Dermis microvascular lymphatic vessel endothelial cell (primary cell): ENCODE measurements at places on chromosomes 4 and X. TPM values are rescaled to one million over a fixed set of nuclear protein-coding genes. Genes with fewer than 3 reads are reported as not detected.

The NOX1 gene
- not detected in 2 replicates for total RNA-seq

The ZDHHC15 gene
- total RNA-seq, result under 0.01 TPM in 1 of 2 replicates, not detected in the other

The COX7B2 gene
- not detected in 2 replicates for total RNA-seq

The TSPAN7 gene
- 9.2 and 23.8 TPM in 2 replicates for total RNA-seq

The APELA gene
- not detected in 2 replicates for total RNA-seq

The MBNL3 gene
- 0.26 and 0.38 TPM in 2 replicates for total RNA-seq

The SPANXN4 gene
- total RNA-seq, result not detected in 2 replicates

The ZFP92 gene
- total RNA-seq, result 0.39 and 0.89 TPM in 2 replicates

The COL25A1 gene
- total RNA-seq, result 0.13 TPM in 2 replicates

The NUDT10 gene
- under 0.01 TPM in 2 replicates for total RNA-seq

The CFI gene
- total RNA-seq, result 23.4 and 59.7 TPM in 2 replicates

The DCX gene
- not detected in 2 replicates for total RNA-seq

The LRAT gene
- total RNA-seq, result under 0.01 TPM in 1 of 2 replicates, not detected in the other

The PPP1R2C gene
- not detected in 2 replicates for total RNA-seq

The EFHC2 gene
- total RNA-seq, result not detected in 2 replicates

The STARD8 gene
- 20.0 and 44.5 TPM in 2 replicates for total RNA-seq

The MED12 gene
- 29.0 and 36.4 TPM in 2 replicates for total RNA-seq

The PF4V1 gene
- not detected in 2 replicates for total RNA-seq

The NEUROG2 gene
- not detected in 2 replicates for total RNA-seq

The PROM1 gene
- total RNA-seq, result under 0.01 TPM in 2 replicates

The PCDH7 gene
- under 0.01 and 0.51 TPM in 2 replicates for total RNA-seq

The CXCL8 gene
- total RNA-seq, result 35.7 and 48.3 TPM in 2 replicates

The GPR143 gene
- 2.3 and 3.7 TPM in 2 replicates for total RNA-seq

The ZCCHC18 gene
- total RNA-seq, result 1.2 and 3.3 TPM in 2 replicates

The TAPT1 gene
- total RNA-seq, result 11.8 and 16.7 TPM in 2 replicates

The DCHS2 gene
- 0.51 and 5.3 TPM in 2 replicates for total RNA-seq

The CCNQ gene
- total RNA-seq, result 37.3 and 39.0 TPM in 2 replicates

The TRO gene
- total RNA-seq, result 1.2 and 4.2 TPM in 2 replicates

The XK gene
- under 0.01 TPM in 2 replicates for total RNA-seq

The PLK4 gene
- 7.6 and 13.7 TPM in 2 replicates for total RNA-seq

The GAGE12F gene
- not detected in 2 replicates for total RNA-seq

The PABPC1L2A gene
- total RNA-seq, result not detected in 2 replicates

The NPY1R gene
- 0.13 TPM in 1 of 2 replicates, not detected in the other for total RNA-seq

The FBXO8 gene
- total RNA-seq, result 24.3 and 29.7 TPM in 2 replicates

The CLTRN gene
- total RNA-seq, result under 0.01 TPM in 1 of 2 replicates, not detected in the other

The HADH gene
- total RNA-seq, result 7.3 and 7.5 TPM in 2 replicates

The LAMP2 gene
- 85.9 and 147 TPM in 2 replicates for total RNA-seq

The FMR1 gene
- 22.8 and 27.2 TPM in 2 replicates for total RNA-seq

The HSD17B13 gene
- total RNA-seq, result under 0.01 and 0.13 TPM in 2 replicates

The ARHGAP6 gene
- 0.39 and 0.76 TPM in 2 replicates for total RNA-seq

The ABLIM2 gene
- total RNA-seq, result 2.6 and 2.8 TPM in 2 replicates

The ANKRD17 gene
- 43.0 and 62.1 TPM in 2 replicates for total RNA-seq

The CXCL3 gene
- total RNA-seq, result under 0.01 and 0.13 TPM in 2 replicates

The SGCB gene
- total RNA-seq, result 8.5 and 9.4 TPM in 2 replicates

The MXRA5 gene
- not detected in 2 replicates for total RNA-seq

The EDA2R gene
- total RNA-seq, result 1.2 and 1.4 TPM in 2 replicates

The TEX13D gene
- total RNA-seq, result not detected in 2 replicates

The SH3D19 gene
- 32.7 and 43.0 TPM in 2 replicates for total RNA-seq
